ENCODE measurements at places on chromosomes 1 and 21. TPM values are rescaled to one million over a fixed set of nuclear protein-coding genes. Genes with fewer than 3 reads are reported as not detected.

GRCh38 chr1:12565094-12565965 lies 52.7 kb downstream of the DHRS3 start:
- H3K4me3 ChIP-seq, result no peak overlapping the region
- H3K27ac ChIP-seq, result no peak overlapping the region
- no peak for DNase-seq
- no peaks in the 10 kb centered on the region for H3K4me1 ChIP-seq
- no peaks in the 10 kb centered on the region for H3K27me3 ChIP-seq

DNA sequence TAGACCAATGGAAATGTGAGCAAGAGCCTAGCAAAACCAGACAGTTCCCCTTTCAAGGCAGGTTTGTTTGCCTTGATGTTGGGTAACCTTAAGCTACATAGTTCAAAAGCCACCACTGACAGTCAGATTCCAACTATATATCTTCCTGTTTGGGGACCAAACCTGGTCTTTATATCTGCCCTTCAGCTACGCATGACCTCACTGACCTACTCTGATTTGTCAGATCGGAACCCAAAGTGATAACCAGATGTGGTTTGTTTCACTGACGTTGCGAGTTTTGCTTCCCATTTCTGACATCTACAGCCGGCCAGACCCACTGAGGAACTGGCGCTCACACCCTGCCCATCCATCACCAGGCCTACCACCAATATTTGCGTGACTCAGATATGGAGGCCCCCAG lies 361.1 kb upstream of the CHRM3 start:
- H3K4me1 ChIP-seq, result no peaks in the 10 kb centered on the region
- no peak overlapping the region for H3K27ac ChIP-seq
- no peak overlapping the region for H3K4me3 ChIP-seq

HMCN1 gene
- 0.81 TPM for total RNA-seq

TSACC gene
- total RNA-seq, result not detected

KRTAP10-4 gene
- not detected for total RNA-seq
